Pons (tissue), 1 donor: ENCODE measurements at places on chromosomes 4 and X.

- DNase-seq, result no peak
Measured at GRCh38 chrX:331151-331824, 12.7 kb upstream of the GTPBP6 start.

- DNase-seq, result no peak
Measured at GRCh38 chr4:140257461-140258305, 103.7 kb upstream of the MAML3 start.

- no peak for DNase-seq
Measured at GRCh38 chr4:160352637-160353036, 1249.8 kb downstream of the RAPGEF2 start.

DNA sequence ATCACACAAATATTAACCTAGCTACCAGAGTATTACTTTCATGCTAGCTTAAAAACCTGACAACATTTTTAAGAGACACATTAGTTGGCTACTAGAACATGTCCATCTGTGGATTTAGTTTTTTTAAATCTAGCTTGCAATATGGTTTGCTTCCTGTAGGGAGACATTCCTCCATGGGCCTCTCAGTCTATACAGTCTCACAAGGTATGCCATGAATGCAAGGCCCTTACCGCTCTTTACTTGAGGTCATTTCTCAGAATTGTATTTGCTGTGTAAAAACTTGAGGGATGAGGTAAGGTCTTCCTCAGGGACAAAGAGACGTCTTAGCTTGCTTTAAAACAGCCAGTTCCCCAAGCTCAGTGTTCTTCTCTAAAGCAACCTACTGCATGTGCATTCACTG lies 26.9 kb downstream of the UBA6 start:
- DNase-seq, result no peak

DNA sequence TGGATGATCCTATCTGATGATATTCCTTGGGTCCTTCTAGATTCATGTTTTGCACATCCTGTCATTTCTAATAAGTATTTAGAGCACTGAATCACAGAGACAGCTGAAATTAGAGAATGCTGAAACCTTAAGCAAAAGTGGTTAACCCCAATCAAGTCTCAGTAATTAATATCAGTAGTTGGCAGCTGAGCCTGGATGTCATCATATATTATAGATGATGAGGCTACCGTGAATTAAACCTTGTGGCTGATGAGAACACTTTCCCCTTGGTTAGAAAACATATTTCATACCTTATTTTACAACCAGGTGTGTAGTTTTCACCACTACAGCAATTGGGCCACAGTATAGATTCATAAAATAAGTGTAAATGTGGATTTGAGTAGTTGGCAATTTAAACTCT lies 499.0 kb downstream of the PDGFC start:
- no peak for DNase-seq

DNA sequence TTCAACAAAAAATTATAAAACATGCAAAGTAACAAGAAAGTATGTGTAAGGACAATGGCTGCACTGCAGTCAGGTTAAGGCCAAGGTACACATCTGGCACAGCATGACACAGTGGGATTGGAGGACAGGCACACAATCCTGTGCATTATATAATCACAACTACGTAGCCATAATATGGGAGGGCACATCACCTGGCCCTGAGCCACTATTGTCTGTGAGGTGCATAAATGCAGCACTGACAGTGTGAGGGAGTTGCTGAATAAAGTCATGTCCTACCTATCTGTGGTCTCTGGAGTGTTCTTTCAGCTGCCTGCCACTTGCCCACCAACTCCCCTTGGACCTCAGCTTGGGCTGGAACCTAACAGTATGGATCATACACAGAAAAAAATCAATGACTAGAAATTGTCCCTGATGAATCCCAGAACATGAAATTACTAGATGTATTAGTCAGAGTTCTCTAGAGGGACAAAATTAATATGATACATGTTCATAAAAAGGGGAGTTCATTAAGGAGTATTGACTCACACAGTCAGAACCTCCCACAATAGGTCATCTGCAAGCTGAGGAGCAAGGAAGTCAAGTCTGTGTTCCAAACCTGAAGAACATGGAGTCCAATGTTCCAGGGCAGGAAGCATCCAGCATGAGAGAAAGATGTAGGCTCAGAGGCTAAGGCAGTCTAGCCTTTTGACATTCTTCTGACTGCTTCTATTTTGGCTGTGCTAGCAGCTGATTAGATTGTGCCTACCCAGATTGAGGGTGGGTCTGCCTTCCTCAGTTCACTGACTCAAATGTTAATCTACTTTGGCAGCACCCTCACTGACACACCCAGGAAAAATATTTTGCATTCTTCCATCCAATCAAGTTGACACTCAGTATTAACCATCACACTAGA lies 46.4 kb upstream of the KCTD8 start:
- no peak for DNase-seq

DNA sequence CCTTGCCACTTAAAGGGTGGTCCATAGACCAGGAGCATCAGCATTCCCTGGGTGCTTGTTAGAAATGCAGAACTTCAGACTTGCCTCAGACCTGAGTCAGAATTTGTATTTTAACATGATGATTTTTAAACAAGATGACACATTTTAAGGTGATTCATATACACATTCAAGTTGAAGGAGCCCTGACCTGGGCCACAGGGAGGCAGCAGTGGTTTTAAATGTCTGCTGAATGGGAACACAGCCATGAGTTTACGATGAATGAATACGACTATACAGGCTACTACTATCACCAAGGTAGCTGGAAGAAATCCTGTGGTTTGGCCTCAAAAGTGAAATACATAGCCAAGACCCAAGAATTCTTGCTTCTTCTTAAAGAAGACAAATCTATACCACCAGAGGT lies 2.9 kb downstream of the HDAC8 start:
- no peak for DNase-seq

- DNase-seq, result no peak
Measured at GRCh38 chr4:157582141-157582540, 361.6 kb downstream of the GRIA2 start.

- DNase-seq, result no peak
Measured at GRCh38 chr4:138927072-138927471, 88.5 kb upstream of the NOCT start.

DNA sequence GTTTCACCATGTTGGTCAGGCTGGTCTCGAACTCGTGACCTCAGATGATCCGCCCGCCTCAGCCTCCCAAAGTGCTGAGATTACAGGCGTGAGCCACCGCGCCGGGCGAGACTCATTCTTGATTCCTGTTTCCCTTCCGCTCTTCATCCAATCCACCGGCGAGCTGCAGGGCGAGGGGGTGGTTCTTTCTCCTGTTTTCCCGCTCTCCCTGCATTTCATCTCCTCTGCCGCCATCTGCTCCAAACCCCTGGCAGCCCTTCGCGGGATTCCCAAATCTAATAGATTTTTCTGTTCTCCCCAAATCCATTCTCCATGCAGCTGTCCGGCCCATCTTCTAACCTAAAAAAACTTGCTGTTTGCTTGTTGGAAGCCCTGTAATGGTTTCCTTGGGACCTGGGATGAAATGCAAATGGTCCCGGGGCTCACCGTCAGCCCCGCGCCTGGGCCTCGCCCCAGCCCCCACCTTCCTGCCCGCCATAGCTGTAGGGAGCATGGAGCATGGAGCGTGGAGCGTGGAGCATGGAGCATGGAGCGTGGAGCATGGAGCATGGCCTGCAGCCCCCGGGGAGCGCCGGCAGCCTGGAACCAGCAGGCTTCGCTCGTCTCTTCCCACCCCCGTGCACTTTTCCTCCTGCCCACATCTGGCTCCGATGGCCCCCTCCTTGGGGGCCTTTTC lies 1.1 kb downstream of the ZFP42 start:
- no peak for DNase-seq

GRCh38 chr4:40811956-40812355 lies 62.2 kb downstream of the NSUN7 start:
- DNase-seq, result no peak

GRCh38 chrX:14864631-14865030 lies 8.2 kb downstream of the FANCB start:
- peak; percentile 15 for DNase-seq
